ENCODE measurements at places on chromosomes 4 and X.
A peak's percentile ranks its signal among the peaks of the same experiment; 100 is the strongest.

GRCh38 chrX:71128915-71129765, 10.7 kb downstream of the MED12 start:
- peak; percentile 82 for DNase-seq

- DNase-seq: no peak
Measured at GRCh38 chr4:80221161-80221560, 23.9 kb downstream of the PRDM8 start.

DNA sequence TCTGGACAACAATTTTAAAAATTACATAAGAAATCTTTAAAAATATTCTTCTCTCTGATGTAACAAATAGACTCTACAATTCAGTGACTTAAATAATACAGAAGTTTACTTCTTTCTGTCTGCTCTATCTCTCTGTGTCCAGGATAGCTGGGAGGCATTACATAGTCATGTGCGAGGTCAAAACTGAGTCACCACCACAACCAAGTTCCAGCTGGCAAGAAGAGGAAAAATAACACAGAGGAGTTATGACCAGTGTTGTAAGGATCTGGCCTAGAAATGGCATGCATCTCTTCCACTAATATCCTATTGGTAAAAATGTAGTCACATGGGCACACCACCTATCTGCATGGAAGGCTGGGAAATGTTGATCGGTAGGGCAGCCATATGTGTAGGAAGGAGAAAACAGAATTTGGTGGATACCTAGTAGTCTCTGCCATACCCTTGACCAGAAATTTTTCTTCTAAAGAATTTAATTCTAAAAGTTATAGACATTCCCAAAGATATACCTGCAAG, 39.4 kb upstream of the WDFY3 start:
- DNase-seq: no peak

DNA sequence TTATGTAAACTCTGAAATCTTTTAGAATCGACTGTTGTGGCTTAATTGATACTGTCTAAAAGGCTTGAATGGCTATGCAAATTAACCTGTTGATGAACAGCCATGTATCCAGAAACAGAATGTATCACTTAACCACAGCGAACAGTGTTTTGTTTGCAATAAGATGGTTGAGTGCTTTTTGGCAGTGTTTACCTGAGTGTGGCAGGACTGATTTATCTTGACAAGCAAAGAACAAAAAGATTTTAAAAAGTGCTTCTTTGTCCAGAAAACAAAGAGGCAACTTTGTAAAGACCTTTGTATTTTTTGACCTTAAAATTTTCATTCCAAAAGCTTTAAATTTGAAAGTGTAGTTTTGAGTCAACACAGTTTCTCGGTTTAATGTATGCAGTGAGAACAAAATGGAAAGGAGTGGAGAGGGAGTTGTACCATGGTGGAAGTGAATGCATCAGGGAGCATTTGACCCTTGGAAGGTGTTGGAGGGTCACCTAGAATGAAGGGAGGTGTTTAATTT, 18.0 kb downstream of the ARHGAP10 start:
- DNase-seq: no peak

DNA sequence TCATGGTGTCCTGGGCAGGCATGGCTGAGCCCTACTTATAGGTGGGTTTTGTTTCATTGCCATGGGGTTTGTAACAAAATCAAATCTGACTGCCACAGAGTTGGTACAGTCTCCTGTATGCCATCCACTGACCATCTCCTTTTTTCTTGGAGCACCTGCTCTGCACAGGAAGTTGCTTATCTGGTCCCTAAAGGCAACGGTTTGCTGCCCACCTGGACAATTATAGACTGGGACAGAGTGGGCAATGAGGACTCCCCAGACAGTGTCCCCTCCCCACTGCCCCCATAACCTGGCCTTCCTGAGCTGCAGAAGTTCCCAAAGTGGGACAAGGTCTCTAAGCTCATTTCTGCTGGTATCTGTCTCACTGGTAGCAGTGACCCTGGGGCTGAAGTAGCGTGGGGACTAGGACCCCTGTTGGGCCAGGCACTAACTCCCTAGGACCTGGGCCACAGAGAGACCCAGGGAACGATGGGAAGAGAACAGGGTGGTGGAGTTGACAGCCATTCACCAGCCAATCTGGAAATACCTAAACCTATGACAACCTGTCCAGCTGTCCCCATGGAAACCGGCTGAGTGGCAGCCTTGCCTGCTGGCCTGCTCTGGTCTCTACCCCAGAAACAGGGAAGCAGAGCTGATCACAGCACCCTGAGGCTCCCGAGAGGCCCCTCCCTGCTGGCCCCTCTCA, 64.7 kb downstream of the WFS1 start:
- no peak for DNase-seq

- DNase-seq: no peak
Measured at GRCh38 chr4:154807042-154807630, 26.1 kb downstream of the RBM46 start.

DNA sequence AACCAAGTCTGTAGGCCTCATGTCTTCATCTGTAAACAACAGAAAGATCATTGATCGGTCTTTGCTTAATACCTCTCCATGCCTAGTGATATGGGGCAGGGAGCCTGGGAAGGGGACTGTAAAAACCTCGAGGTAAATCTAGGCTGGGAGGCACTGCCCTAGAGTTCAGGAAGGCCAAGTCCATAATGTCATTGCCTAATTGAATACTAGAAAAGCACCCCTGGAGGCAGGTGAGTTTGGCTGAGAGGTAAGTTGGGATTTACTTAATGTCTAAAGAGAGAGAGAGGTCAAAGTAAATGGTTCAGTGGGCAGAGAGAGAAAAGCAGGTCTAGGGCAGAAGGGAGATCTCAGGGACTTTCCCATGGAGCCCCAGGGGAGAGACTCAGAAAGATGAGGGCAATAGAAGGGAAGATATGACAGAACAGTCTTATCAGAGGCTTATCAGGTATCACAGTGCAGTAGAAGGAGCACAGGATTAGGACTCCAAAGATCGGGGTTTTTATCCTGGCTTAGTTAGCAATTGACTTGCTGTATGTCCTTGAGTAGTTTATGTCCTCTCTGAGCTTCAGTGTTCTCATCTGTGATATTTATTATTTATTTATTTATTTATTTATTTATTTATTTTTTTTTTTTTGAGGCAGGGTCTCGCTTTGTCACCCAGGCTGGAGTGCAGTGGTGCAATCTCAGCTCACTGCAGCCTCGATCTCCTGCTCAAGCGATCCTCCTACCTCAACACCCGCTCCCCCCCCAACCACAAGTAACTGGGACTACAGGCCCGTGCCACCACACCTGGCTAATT, 85.2 kb downstream of the SLC16A2 start:
- no peak for DNase-seq

DNA sequence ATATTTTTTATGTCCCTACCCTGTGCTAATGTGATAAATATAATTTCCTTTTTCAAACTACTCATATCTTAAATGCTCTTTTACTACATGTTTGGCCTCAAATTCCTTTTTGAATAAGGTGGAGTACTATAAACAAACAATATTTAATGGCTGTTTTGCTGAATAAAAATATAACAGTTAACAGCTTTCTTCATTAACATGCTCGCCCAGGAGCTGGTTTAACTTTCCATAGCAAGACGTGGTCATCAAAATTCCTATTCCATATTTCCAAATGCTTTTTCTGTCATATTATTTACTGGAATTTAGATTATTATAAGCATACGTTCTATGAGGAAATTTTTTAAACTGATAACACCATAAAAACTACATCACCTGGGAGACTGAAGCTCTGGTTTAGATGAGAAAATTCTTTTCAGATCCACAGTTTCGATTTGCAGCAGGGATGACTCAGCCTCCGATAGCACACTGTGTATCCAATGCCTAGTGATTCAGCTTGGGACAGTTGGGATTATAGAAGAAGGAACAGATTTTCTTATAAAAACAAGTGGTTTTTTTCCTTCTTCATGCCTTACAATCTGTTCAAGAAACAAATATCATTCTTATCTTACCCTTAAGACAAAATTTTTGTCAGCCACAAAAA, 129.1 kb downstream of the FBXO8 start:
- no peak for DNase-seq

GRCh38 chr4:138758876-138759553, 256.6 kb upstream of the NOCT start:
- DNase-seq: no peak

DNA sequence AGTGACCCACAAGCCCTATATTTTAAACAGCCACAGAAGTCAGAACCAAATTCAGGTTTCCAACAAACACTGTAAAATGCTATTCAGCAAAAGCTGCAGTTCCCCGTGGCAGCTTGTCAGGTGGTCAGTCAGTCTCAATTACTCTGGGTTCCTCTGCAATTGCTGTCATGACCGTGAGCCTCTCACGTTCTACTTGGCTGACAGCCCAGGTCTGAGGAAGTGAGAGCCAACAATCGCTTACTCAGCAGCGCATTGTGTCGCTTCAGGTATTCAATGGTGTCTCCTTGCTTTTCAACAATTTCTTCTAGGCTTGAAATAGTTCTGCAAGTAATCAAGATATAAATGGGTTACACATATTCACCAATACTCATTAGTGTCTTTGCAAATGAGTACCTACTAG, 25.8 kb downstream of the TRIM75 start:
- no peak for DNase-seq

GRCh38 chr4:133584714-133585113, 435.6 kb downstream of the PCDH10 start:
- DNase-seq: no peak

DNA sequence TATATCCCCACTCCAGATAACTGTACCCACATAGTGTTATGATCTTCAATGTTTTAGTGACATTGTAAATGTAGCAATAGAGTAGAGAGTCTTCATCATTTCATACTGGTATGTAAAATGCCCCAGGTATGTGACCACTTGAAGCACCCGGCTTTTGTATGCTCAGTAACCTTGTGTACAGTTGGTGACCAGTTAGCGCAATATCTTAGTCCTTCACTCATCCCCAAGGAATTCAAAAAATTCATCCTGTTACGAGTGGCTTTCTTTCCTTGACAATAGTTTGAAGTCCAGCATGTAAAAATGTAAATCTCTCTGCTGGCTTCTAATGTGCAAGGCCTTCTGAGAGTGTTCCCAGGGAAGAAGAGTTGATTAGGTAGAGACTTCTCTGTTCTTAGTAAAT, 145.6 kb downstream of the ARX start:
- no peak for DNase-seq

- DNase-seq: no peak
Measured at GRCh38 chr4:8722556-8722955, 130.0 kb downstream of the CPZ start.

GRCh38 chrX:141969706-141970105, 66.0 kb downstream of the MAGEC1 start:
- no peak for DNase-seq

GRCh38 chrX:56498756-56499155, 64.7 kb upstream of the UBQLN2 start:
- no peak for DNase-seq

DNA sequence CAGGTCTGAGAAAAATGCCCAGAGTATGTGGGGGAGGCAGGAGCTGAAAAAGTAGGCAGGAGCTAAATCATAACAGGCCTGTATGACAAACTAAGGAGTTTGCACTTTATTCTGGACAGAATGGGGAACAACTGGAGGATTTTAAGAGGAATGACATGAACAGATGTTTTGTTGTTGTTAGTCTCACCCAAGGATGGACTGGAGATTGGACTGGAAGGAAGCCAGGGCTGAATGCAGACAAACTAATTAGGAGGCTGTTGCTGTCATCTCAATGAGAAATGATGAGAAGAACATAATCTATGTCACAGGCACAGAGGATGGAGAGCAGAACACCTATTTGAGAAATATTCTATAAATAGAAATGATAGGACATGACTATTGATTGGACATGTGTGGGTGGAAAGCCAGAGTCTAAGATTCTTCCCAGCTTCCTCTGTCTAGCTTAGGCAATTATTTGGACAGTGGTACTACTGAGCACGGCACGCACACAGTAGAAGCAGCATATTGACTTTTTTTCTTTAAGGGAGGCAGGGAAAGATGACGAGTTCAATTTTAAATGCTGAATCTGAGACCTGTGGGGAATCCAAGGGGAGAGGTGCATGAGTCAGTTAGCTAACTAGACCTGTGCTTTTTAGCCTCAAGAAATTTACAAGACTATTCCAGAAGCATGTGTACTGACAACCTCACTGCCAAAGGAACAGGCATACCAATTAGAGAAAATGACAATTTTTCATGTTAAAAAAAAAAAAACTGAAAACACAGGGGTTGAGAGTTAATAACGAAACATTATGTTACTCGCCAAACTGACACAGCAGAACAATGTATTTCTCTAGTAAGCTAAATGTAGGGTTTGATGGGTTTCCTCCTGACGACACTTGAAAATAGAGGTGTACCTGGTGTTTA, 963 bp upstream of the USO1 start:
- DNase-seq: no peak

DNA sequence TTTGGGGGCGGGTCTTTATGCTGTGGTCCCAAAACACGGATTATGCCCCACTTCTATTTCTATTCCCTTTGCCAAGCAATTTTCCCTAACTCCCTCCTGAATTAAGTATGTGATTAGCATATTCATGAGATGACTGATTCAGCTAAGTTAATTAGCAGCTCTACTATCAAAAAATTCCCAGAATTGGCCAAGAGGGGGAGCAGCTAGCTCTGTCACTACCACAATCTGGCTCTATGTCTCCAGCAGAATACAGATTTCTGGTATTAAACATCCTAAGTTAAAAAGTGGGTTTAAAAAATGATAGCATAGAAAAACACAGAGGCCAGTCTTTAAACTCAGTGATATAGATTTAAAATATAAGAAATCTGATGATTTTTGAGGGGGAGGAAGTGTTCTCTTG, 80.3 kb downstream of the GPC4 start:
- no peak for DNase-seq

- no peak for DNase-seq
Measured at GRCh38 chr4:186029571-186030398, 39.2 kb upstream of the TLR3 start.

GRCh38 chr4:89306486-89307177, 968 bp downstream of the GPRIN3 start:
- DNase-seq: no peak

GRCh38 chrX:118569676-118570075, 74.1 kb downstream of the DOCK11 start:
- DNase-seq: no peak

DNA sequence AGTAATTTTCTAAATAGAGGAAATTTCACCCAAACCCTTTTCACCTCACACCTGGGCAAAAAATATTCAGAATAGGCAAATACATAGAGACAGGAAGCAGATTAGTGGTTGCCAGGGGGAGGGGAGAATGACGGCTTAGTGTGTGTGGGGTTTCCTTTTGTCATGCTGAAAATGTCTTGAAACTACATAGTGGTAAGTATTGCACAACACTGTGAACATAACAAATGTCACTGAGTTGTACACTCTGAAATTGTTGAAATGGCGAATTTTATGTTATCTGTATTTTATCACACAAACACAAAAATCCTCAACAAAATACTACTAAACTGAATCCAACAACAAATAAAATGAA, 60.7 kb upstream of the PLAC1 start:
- DNase-seq: peak; percentile 33

DNA sequence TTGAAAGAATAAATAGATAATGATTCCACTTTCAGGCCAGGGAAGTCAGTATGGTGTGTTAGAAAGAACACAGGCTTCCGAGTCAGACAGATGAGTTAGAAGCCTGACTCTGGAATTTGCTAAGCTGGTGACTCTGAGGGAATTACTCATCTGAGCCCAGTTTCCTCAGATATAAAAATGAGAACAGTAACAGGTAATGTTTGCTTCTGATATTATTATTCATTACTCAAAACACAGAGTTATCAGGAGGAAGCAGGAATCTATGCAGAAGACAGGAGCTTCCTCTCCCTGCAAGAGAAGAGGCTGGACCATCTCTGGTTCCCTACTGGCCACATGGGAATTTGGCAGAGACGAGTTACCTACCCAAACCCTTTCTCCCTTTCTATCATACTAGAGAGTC, 163.1 kb downstream of the EVC2 start:
- no peak for DNase-seq

GRCh38 chr4:127788517-127788916, 6.4 kb downstream of the HSPA4L start:
- DNase-seq: no peak

- no peak for DNase-seq
Measured at GRCh38 chr4:23485801-23486200, 404.0 kb downstream of the PPARGC1A start.

Measured in stimulated activated CD8-positive, alpha-beta memory T cell treated with anti-CD3 and anti-CD28 coated beads, Interleukin-4, amount 100 ng/mL, for 48 hours (primary cell).